ENCODE measurements at places on chromosomes 5 and 9. TPM values are rescaled to one million over a fixed set of nuclear protein-coding genes. Genes with fewer than 3 reads are reported as not detected.

Gene DDX4
- total RNA-seq, result not detected

Gene SLC22A4
- total RNA-seq, result 6.0 TPM

Gene DAPK1
- total RNA-seq, result 23.8 TPM

Gene IL9
- total RNA-seq, result not detected

Gene THBS4
- 0.06 TPM for total RNA-seq

Measured in A549 treated with AZD2906 at 1 μM for 4 hours (cell line).